MCF 10A (cell line): ENCODE measurements at places on chromosomes 3 and 15. TPM values are rescaled to one million over a fixed set of nuclear protein-coding genes. Genes with fewer than 3 reads are reported as not detected.

GRCh38 chr3:195139876-195140240, 131.1 kb downstream of the XXYLT1 start:
- peak; percentile 80 for DNase-seq

DNA sequence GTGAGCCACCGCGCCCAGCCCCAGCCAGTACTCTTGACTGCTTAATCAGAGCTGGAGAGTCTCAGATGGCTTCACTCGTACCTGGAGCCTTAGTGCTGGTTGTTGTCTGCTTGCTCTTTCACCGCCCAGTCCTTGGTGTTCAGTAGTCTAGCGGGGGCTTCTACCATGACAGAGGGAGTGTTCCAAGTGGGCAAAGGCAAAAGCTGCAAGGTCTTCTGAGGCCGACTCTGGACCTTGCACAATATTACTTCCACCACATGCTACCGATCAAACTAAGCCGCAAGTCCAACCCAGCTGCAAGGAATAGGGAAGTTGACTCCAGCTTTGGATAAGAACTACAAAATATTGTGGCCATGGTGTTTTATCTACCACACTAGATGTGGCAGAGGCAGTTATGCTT, 6.6 kb downstream of the PARL start:
- DNase-seq = no peak

The FHIT gene
- total RNA-seq = 18.7 and 20.1 TPM in 2 replicates

The SNTN gene
- total RNA-seq = not detected in 2 replicates

DNA sequence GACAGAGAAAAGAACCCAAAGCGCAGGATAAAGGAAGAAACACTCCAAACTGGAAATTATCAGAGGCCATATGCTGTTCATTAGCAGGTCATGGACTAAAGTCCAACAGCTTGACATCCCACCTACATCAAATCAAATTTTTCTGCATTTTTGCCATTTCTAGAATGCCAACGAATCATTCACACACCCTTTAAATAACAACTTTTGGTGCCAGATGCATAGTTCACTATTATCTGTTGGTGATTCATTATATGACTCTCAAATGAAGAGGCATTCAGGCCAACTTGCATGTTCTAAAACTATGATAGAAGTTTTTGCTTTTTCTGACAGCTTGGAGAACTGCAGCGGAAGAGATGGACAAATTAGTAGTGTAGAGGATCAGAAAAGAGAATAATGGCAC, 529.8 kb upstream of the NAALADL2 start:
- no peak for DNase-seq

The GREM1 gene
- total RNA-seq = not detected in 2 replicates

DNA sequence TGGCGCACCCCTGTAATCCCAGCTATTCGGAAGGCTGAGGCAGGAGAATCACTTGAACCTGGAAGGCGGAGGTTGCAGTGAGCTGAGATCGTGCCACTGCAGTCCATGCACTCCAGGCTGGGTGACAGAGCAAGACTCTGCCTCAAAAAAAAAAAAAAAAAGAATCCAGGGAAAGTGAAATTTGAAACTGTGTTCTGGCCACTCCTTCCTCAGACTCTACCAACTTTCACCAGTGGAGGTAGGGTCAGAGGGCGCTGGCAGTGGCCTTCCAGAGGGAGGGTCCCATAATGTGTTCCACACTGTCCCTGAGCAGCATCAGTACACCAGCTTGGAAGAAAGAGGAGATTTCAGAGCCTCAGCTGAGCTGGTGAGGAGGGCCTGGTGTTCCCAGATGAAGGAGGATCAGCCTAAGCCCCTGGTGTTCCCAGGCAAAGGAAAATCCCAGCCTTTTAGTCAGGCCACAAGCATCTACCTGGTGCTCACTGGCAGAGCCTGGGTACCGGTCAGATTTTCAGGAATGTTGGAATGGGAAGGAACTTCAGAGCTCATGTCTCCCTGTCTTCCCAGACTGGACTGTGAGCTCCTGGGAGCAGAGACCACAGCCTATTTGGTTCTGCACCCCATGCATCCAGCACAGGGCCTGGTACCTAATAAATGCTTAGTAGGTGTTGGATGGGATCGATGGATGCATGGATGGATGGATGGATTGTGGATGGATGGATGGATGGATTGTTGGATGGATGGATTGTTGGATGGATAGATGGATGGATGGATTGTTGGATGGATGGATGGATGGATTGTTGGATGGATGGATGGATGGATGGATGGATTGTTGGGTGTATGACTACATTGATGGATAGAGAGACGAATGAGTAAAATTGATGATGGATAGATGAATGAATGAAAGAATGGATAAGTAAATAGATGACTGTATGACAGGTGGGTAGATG, 117.9 kb downstream of the CORO2B start:
- DNase-seq = peak; percentile 21

GRCh38 chr15:39243396-39243795, 337.5 kb upstream of the THBS1 start:
- DNase-seq = no peak

- no peak for DNase-seq
Measured at GRCh38 chr3:141788149-141788548, 24.9 kb downstream of the GRK7 start.

GRCh38 chr15:75347222-75348033, 589 bp downstream of the NEIL1 start:
- peak; percentile 36 for DNase-seq

- DNase-seq = no peak
Measured at GRCh38 chr3:138781012-138781470, 53.7 kb downstream of the PIK3CB start.

DNA sequence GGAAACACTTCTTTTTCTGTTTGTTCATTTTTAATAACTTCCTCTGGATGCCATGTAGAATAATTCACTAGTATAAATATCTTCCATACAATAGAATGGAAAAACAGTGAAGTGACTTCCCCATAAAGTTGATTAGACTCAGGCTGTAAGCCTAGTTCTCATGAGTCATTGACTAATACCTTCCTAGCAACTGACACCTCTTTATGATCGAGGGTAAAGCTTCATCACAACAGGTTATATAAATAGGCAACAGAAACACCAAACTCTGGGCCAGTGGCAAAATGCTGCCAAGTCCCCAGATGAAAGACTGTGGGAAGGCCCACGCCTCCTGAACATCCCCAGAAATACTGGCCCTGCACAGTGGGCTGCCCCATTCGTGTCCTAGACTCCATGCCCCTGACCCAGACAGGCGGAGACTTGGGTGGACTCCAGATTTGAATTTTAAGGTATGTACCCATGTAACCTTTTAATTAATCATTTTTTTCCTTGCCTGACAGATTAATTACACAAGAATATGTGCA, 71.3 kb upstream of the TBC1D23 start:
- no peak for DNase-seq

GRCh38 chr3:115975796-115976195, 352.5 kb downstream of the GAP43 start:
- DNase-seq = no peak

GRCh38 chr3:48466386-48467109, 20.0 kb downstream of the ATRIP start:
- DNase-seq = no peak

The LMAN1L gene
- total RNA-seq = 0.23 TPM in 1 of 2 replicates, not detected in the other

The CELF6 gene
- 0.26 and 0.91 TPM in 2 replicates for total RNA-seq

The COL7A1 gene
- total RNA-seq = 44.2 and 60.5 TPM in 2 replicates

The SCG3 gene
- total RNA-seq = not detected in 2 replicates

- no peak for DNase-seq
Measured at GRCh38 chr3:71262364-71263265, 320.9 kb downstream of the FOXP1 start.

The MFSD1 gene
- 28.9 and 34.7 TPM in 2 replicates for total RNA-seq

The GPR62 gene
- total RNA-seq = not detected in 2 replicates

- DNase-seq = no peak
Measured at GRCh38 chr3:136390574-136390973, 140.4 kb downstream of the PCCB start.

GRCh38 chr3:129428007-129428375, 445 bp downstream of the EFCAB12 start:
- DNase-seq = no peak

DNA sequence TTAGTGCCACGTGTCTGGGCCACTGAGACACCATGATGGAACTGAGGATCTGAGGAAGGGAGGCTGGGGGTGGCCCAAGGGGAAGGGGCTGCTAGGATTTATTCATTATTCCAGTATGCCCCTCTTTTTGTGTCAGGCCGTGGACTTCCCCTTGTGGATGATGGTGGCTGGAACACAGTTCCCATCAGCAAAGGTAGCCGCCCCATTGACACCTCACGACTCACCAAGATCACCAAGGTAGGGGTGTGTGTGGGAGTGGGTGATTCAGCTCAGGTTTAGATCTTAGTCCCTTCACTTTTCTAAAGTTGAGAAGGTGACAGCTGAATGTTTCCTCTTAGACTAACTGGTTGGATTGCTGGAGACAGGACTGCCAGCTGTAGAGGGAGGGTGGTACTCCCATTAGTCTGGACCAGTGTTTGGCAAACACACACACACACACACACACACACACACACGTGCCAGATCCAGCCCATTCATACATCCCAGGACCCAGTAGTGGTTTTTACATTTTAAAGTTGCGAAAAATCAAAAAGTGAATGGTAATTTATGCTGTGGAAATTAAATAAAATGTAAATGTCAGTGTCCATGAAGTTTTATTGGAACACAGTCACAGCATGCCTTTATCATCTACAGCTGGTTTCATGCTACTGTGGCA, 11.4 kb downstream of the EIF4G1 start:
- DNase-seq = no peak

DNA sequence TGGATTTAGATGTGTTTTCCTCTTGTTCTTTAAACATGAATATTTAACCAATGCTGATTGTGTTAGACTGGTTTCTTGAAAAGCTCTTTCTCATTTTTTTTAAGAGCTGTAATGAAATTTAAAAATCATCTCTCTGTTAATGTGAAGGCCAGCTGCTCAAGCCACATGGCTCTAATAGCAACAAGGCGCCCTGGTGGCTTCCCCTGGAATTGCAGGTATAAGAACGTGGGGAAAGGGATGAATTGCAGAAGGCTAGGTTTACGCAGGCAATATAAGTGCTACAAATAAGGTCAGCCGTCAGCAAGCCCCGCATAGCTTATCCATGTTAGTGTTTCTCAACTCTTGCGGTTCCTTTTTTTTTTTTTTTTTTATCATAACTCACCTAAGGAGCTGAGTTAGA, 108.5 kb downstream of the SAMMSON start:
- peak; percentile 53 for DNase-seq

DNA sequence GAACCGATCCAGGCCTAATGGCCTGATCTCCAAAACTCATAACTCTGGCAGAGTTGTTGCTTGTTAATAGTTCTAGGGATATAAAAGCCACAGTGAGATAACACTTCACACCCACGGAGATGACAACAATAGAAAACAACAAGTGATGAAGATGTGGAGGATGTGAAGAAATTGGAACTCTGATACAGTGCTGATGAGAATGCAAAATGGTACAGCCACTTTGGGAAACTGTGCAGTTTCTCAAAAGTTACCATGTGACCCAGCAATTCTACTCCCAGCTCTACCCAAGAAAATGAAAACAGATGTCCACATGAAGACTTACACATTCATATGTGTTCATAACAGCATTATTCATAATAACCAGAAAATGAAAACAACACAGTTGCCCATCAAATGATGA, 3.8 kb downstream of the CMTM7 start:
- no peak for DNase-seq

DNA sequence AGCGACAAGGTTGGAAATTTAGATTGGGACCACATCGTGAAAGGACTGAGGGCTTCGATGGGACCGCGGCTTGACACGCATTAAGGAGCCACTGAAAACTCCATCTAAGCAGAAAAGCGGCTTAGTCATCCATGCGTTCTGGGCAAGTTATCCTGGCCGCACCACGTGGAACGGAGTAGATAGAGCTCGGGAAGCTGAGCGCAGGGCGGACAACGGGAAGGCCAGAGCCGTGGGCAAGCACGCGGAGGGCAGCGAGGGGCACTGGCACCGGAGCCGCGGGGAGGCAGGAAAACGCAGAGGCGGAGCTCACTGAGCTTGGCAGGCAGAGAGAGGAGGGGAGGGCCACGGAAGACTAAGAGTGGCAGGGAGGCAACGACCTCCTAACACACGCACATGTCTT, 61.3 kb upstream of the VGLL4 start:
- DNase-seq = no peak

- DNase-seq = no peak
Measured at GRCh38 chr3:13574798-13575451, 26.0 kb downstream of the FBLN2 start.

The TGM4 gene
- 1.1 and 2.5 TPM in 2 replicates for total RNA-seq

GRCh38 chr15:66955871-66956585, 109.4 kb upstream of the SMAD3 start:
- DNase-seq = peak; percentile 89
